Fibroblast of skin of left biceps (primary cell): ENCODE measurements at places on chromosomes 5 and 9.

- no peak for DNase-seq
Observed at GRCh38 chr5:96619946-96620345, 42.2 kb upstream of the CAST start.

DNA sequence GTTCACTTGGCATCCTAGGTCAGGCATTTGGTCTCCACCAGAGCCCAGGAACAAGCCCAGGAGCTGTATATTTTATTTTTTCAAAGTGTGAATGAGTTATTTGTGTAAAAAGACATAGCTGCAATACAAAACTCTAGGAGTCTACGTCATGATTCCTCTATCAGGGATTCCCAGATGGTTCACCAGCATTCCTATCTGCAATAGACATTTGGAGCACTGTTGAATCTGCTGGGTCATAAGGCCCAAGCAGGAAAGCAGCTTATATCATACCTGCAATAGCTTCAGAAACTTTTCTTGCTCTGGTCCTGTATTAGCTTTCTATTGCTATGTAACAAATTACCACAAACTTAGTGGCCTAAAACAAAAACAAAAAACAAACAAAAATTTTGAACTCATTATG, 16.7 kb upstream of the DELE1 start:
- DNase-seq, result no peak

DNA sequence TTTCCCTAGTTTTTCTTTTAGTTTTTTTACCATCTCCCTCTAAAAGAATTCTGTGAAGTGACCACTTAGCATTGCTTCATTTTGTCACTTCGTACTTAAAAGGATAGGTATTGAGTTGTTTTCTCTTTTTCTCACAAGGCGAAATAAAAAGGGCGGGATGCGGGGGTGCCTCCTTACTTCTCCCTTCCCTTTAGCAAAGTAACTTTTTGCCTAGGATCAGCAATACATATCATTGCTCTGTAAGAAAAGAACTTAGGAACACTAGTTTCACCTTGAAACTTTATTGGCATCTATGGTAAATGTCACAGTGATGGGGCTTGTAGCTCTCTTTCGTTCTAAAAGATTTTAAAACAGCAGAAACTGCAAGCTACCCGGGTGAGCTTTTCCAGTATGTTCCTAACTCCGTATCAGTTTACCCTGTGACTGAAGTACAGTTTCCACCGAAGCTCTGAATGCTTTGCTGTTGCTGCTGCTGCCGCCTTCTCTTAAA, 4.1 kb downstream of the PRDM6 start:
- no peak for DNase-seq

- peak; percentile 67 for DNase-seq
Observed at GRCh38 chr9:18890372-18890771, 142.6 kb downstream of the SAXO1 start.

DNA sequence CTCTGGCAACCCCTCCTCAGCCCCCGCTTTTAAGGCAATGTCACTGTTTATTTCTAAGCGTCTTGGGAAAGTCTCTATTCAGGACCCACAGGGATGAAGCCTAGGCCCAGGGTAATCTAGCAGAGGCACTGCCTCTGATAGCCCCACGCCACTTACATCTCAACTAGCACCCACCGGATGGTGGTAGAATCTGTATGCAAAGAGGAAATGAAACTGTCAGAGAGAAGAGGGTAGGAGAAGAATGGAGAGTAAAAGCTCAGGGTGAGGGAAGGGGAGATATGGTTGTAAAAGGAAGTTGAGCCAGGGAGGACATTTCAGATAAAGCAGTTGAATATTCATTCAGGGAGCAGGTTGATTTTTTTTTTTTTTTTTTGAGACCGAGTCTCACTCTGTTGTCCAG, 3.0 kb downstream of the FRRS1L start:
- no peak for DNase-seq

GRCh38 chr9:127088724-127089615, 33.5 kb downstream of the ANGPTL2 start:
- no peak for DNase-seq

GRCh38 chr5:150945486-150945885, 40.7 kb upstream of the ZNF300 start:
- DNase-seq, result peak; percentile 8

DNA sequence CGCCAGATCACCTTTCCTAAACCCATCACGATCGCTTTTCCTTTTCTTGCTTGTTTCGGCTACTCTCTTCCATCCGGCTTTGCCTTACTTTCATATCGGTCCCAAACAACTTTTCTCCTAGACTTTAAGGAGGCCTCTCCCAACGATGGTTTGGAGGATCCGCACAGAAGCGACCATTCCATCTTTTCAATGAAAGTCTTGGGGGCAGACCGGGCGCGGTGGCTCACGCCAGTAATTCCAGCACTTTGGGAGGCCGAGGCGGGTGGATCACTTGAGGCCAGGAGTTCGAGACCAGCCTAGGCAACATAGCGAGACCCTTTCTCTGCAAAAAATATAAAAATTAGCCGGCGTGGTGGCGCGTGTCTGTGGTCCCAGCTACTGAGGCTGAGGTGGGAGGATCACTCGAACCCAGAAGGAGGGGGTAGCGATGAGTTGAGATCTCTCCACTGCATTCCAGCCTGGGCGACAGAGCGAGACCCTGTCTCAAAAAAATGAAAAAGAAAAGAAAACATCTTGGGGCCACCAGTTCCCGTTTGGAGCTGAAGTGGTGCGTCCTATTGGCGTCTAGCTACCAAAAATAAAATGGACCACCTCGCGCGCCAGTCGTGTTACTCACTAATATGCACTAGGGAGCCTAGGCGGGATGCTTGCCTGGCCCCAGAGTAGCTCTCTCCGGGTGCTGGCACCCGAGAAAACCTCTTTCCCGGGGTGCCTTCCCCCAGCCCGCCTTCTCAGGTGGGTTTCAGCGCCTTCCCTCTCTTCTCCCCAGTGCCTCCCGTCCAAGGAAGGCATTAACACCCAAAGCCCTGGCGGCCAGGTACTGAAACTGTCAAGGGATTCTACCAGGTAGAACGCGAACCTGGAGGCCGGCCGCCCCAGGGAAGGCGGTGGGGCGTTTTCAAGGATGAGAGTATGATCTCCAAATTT, 800 bp upstream of the AP3B1 start:
- no peak for DNase-seq

GRCh38 chr5:148416416-148416815, 32.7 kb downstream of the FBXO38 start:
- no peak for DNase-seq

- no peak for DNase-seq
Observed at GRCh38 chr9:109323771-109324170, 2.9 kb upstream of the EPB41L4B start.

GRCh38 chr5:152864991-152865390, 459.9 kb upstream of the NMUR2 start:
- DNase-seq, result no peak

- DNase-seq, result no peak
Observed at GRCh38 chr9:90680534-90680933, 37.9 kb upstream of the DIRAS2 start.

- DNase-seq, result no peak
Observed at GRCh38 chr9:114348261-114348905, 18.7 kb downstream of the ORM2 start.

DNA sequence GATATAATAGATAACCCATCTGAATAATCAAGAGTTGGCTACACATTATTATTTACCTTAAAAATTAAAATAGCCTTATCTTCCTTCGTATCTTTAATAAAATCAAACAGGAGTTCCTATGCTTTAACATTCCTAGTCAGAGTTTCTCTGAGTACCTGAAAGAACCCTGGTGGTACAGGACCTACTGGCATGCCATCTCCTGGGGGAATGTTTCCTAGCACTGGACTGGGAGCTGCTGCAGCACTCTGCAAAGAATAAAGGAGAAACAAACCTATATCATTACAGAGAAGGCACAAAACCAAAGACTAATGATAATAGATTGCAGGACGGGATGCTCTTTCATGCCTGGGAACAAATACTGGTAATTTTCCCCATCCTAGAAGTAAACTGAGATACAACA, 119.5 kb upstream of the ACOT12 start:
- DNase-seq, result no peak

DNA sequence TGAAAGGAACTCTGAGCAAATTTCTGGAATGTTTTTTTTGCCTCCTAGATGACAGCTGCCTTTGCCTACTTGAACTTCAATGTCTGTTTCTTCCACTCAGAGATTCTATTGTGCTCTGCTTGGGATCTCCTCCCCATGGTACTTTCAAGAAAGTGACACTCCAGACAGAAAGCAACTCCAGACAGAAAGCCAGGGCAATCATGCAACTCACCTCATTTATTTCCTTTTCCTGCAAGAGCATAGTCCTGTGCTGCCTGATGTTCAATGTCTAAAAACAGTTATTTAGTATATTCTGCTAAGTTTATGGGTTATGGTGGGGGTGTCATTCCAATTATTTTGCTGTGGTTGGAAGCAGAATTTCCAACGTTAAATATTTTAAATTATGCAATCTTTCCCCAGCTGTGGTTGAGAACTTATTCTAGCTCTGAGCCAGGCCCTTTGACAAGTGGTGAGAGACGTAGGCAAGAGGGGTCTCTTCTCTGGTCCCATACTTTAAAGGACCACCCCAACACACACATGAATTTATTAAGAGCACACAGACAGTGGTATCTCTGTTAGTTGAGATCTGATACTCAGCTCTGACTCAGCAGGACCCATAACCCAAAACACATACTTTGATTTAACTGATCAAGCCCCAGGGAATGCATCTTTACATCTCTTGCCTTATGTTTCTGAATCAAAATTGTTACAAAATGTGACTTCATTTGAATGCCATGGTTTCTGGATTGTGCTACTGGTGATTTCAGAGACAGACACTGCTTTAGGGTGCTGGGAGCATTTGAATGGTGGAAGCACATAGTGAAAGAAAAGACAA, 39.5 kb upstream of the MAMDC2 start:
- DNase-seq, result no peak

DNA sequence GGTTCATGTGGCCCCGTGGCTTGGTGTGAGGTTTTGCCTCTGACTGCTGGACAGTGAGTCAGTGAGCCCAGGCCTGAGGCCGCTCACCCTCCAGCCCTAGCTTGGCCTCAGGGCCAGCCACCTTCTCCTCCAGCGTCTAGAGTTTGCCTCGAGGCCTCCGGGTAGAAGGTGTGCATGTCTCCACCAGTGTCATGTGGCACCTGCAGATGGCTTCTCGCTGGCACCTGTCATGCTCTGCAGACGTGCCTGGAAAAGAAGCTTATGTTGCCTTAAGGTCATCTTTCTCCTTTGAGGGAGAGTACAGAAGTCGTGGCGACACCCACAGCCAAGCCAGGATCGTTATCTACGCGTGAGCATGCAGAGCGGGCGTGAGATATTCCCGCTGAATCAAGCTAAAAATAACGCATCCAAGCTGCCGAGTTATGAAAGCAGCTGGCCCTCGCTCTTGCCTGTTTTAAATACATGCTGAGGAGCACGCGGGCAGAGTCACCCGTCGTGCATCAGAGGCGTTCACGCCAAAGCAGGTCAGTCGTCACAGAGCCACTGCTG, 79.7 kb upstream of the FCN2 start:
- no peak for DNase-seq

- DNase-seq, result no peak
Observed at GRCh38 chr9:134885001-134885678, 4.5 kb downstream of the FCN2 start.

DNA sequence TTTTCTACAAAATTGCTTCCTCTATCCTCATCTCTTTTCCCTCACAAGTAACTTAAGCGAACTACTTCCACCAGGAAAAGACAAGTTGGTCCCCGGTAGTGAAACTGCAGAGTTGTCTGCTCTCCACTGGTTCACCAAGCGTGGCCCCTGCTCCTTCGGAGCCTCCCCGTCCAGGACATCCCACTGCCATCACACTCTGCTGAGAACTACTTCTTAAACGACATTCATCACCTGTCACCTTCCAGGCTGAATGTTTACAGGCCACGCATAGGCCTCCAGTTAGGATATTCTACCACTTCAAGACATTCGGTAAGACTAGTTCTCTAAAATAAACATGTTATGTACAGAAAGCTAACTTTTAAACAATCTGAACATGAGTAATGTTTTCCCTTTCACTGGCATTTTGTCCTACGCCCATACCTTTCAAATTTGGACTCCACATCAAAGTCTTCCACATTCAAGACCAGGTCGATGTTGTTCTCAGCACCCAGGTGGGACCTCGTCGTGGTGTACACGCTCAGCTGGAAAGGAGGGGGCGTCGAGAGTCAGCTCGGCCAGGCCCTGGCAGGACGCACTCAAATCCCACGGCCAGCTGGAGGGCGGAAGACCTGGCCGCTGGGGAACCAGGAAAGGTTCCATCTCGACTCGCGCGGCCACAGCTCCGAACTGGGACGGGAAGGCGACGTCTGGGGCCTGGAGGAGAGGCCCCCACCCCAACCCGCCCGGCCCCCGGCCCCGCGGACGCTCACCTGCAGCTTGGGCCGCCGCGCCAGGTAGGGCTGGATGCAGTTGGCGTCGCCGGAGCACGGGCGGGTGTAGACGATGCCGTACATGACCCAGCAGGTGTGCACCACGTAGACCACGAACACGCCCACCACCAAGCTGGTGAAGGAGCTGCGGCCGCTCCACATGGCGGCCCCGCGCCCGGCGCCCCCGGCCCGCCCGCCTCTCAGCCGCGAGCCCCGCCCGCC, 683 bp downstream of the CLPTM1L start:
- DNase-seq, result no peak

DNA sequence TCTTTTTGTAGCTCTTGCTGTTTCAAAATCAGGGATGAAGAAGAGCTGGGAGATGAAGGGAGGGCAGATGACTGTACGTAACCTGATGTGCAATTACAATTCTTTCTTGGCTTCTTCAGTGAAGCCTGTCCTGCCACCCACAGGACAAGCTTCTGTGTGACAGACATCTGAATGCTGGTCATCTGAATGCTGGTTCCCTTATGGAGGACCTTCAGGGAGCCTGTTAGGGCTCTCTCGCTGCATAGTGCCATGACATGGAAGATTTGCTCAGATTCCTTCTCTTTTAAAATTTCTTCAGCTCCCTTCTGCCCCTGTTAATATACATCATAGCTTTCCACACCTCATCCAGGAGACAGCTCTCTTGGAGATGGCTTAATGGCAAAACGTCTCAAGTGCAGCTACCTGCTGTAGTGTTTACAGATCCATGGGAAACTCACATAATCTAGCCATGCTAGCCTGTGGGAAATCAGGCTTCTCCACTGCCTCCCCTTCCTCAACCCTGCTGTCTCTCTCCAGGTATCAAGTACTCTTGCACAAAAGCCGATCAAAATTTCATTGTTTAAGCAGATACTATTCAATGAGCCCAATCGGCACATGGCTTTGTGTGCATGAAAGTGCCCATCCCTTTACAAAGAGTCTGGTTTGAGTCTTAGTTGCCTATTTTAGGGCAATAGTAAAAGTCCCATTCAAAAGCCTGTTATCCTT, 134.6 kb downstream of the RAB3C start:
- DNase-seq, result no peak

GRCh38 chr5:10360686-10361085, 7.2 kb downstream of the MARCHF6 start:
- DNase-seq, result no peak

- DNase-seq, result no peak
Observed at GRCh38 chr5:14296533-14297331, 153.6 kb downstream of the TRIO start.

DNA sequence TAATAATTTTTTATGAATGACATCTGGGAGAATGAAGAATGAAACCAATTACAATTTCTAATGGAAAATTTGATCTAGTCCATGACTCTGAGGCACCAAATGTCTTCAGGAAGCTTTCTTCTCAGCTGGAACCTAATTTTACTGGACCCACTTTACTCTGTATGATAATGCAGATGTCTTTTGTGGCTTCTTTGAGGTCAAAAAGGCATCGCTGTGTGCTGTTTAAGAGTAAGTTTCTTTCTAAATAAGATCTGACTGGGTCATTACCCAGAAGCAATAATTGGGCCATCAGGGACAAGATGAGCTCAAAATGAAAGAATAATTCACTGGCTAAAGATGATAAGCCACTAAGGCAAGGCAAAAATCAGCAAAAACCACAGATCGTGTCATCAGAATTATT, 633.4 kb downstream of the PSAT1 start:
- DNase-seq, result no peak
